ENCODE measurements at places on chromosomes 3 and 15. TPM values are rescaled to one million over a fixed set of nuclear protein-coding genes. Genes with fewer than 3 reads are reported as not detected.

DNA sequence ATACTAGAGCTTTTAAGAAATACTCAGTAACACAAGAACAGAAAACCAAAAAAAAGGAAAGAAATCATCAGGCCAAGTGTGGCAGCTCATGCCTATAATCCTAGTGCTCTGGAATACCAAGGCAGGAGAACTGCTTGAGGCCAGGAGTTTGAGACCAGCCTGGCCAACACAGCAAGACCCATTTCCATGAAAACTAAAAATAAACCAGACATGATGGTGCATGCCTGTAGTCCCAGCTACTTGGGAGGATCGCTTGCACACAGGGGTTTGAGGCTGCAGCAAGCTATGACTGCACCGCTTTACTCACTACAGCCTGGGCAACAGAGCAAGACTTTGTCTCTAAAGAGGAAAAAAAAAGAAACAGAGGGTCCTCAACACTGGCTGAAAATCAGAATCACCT, 18.2 kb downstream of the TASOR start:
- no peak for DNase-seq

- no peak for DNase-seq
Measured at GRCh38 chr15:68230157-68231100, 901 bp upstream of the CLN6 start.

DNA sequence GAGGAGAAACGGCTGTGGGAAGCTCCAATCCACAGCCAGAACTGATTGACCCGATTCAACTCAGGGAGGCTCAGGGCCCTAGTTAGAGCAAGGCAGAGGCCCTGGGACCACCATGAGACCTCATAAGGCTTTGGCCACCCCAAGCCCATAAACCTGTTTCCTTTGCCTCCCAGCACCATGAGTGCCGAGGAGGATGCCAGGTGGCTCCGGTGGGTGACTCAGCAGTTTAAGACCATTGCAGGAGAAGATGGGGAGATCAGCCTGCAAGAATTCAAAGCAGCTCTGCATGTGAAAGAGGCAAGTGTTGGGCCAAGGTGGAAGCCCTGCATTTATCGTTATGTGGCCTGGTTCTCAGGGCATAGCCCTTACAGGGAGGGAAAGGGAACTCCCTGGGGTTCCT, 11.9 kb downstream of the NOX5 start:
- DNase-seq: no peak

DNA sequence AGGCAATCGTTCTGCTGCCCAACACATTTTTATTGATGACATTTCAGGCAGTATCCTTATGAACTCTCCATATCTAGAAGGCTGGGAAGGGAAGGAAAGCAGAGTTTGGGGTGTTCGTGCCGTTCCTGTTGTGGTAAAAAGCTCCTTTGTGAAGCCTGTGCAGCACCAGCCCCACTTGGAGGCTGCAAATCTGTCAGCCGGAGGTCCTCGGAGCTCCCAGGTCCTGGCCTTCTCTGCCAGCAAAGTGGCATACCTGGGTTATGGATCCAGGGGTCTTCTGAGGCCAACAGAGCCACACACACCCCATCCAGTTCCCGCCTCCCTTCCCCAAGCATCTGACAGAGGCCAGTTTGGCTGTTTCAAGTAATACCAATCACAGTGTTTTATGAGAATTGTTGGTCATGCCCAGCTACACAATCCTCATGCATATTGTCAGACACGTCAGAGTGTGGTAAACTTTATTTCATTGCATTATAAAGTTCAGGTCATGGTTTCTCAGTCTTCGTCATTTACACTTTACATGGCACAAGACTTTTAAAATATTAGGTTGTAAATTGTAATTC, 15.9 kb upstream of the USP3 start:
- DNase-seq: no peak

GRCh38 chr3:10744098-10744465, 71.9 kb upstream of the SLC6A11 start:
- no peak for DNase-seq

DNA sequence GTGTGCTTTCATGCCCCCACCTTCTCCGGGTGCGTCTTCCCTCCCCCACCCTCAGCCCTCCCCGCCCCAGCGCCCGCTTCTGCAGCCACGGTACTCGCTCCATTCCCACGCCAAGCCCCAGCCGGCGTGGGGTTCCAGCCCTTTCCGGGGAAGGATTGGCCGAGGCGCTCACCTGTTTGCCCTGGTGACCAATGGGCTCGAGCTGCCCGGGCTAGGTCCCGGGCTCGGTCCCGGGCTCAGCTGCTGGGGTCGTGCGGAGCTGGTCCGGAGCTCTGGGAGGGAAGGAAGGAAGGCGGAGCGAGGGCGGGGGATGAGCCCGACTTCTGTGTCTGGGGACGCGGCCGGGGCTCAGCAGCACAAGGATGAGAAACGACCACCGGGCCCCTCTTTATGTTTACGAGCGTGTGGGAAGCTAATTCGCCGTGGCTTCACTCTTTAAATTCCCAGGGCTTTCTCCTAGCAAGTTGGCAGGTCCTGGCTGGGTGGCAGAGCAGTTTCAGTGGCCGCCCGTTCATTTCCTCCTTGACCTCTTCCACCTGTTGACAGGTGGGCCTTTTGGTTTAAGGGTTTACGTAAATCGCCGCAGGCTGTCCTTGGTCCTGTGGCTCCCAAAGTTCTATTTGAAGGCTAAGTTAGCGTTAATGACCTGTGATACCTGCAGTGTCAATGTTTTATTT, at the start of gene IGSF10:
Gene IGSF10 (minus strand): TSS at position 288 of the 677 bp plus-strand sequence. CDS start 2,352 bp downstream, outside the sequence.
- DNase-seq: no peak

DNA sequence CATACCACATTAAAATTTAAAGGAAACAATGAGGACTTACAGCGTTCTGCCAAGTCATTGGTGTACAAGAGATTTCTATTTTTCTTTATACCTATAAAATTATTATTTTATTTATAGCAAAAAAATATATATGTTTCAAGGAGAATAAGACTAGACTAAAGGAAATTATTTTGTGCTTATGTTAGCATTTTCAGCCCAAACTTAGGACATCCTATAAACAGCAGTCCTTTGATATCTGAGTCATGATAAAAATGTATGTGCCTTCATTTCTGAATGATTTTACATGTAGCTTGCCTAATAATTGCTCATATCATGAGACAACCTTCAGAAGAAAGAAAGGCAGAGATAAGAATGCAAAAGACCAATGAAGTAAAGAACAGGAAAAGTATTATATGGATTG, 16.7 kb upstream of the CPA3 start:
- no peak for DNase-seq

DNA sequence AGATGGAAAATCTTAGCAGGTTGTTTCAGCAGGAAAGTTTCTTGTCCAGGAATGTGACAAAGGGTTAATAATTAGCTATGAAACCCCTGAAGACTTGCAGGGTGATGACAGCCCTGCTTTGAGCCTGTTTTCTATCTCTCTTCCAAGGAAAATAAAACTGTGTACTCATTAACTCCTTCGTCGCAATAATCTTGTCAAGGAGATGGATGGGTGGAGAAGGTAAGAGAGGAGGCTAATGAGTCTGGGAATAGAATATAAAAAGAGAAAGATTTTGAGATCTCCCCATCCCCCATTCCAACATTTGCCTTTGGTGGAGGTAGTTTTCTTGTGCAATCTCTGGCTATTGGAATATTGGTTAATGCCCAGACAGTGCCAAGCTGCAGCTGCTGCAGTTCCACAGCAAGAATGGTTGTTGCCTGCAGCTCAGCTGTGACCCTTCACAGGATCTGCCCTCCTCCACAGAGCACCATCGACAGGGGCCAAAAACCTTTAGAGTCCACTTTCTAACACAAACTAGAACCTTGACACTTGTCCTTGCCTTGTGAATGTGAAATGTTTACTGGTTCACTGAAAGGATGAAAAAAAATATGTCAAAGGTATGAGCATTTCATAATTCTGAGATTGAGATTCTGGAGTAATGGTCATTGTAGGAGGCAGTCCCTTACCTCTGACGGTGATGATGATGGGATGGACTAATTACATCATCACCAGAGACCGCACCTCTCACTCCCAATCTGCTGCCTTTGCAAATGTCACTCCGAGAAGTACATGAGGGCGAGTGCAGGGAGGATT, 4.2 kb upstream of the LRIG1 start:
- DNase-seq: no peak

- no peak for DNase-seq
Measured at GRCh38 chr3:182284793-182285192, 508.5 kb upstream of the ATP11B start.

DNA sequence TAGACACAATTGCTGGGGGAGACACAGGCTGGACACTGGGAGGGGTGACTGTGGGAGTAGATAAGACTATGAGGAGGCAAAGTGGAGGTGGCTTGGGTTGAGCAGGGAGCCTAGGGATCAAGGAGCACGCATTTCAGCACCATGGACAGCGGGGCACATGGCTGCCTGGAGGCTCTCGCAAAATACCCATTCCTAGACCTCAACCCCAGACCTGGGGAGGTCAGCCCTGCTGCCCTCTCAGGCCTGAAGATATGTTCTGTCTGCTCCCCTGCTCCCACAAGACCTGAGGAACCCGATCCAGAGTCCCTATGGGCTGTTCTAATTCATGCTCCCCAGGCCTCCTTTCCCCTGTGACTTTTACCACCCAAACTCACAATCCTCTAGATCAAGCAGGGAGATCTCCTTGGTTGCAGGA, 16.0 kb upstream of the CPEB1 start:
- no peak for DNase-seq

GRCh38 chr3:102617381-102617780, 182.6 kb downstream of the ZPLD1 start:
- no peak for DNase-seq

DNA sequence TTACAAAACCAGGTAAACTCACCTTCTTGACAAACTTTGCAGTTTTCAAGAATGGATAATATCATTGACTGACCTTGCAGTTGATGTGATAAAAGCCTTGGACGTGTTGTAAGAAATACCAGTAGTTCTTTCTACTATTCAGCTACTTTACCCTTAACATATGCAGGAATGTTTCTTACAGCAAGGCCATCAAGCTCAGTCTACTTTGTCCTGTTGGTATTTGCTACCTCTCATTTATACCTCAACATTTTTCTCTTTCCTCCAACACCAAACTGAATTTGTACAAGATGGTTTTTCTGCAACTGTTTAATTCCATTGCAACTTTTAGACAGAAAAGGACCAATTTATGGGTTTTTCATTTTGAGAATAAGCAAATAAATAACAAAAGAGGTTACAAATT, 147.4 kb upstream of the BCHE start:
- no peak for DNase-seq

DNA sequence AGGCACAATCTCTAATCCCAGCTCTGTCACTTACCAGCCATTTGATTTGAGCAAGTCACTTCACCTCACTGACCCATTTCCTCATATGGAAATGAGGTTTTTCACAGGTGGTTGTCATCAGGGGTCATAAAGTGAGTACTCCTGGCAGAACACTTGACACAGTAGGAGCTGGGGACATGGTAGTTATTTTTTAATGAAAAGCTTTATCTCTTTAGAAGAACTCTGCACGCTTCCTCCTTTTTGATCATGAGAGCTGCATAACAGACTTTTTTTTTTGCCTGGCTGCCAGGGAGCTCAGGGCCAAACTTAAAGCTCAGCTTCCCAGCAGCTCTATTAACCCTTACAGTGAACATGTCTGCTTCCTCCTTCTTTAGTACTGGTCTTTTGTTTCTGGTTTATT, 8.4 kb downstream of the VWA5B2 start:
- no peak for DNase-seq

DNA sequence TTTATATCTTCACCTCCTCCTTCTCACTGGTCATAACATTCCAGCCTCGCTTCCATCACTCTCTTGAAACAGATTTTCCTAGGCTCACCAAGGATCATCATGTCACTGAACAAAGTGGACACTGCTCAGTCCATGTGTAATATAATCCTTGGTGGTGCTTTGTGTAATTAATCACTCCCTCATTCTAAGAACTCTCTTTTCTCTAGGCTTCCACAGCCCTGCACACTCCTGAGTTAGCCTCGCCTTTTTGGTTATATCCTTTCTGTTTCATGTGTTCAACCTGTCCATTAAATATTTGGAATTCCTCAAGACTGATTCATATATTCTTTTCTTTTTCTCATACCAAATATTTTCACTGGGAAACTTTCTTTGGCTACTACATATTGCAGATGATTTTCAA, 440.8 kb downstream of the PYDC2 start:
- DNase-seq: no peak

DNA sequence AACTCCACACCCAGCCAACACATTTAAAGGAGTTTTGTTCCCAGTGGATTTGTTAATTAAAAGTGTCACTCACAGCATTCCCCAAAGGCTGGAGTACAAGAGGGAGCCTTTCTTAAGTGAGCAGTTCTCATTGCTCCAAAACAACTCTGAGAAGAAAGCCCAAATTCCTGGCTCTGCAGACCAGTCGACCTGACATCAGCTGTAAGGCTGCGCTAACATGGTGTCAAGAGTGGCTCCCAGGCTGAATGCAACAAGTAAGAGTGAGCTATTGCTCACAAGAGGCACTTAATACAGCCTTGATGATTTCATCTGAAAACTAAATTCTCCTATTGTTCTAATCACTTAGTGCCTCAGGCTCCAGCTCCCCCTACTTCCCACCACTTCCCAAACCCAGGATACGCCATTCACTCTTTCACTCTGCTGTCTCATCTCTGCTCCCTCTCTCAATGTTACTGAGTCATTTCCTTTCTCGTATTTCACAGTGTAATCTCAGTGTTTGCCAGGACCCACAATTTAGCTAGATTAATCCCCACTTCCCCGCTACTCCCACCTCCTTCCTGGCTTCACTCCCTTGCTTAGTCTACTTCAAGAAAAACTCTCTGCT, 81.8 kb downstream of the WWTR1 start:
- no peak for DNase-seq

DNA sequence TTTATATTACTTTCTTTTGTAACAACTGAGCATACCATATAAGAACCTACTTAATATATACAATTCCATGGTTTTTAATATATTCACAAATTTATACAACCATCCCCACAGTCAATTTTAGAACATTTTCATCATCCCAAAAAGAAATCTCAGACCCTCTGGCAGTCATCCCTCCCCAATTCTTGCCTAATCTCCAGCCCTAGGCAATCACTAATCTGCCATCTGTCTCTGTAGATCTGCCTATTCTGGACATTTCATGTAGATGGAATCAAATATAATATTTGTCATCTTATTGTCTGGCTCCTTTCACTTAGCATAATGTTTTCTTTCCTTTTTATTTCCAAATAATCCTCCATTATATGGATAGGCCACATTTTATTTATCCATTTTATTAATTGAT, 92.5 kb downstream of the LARS2 start:
- DNase-seq: no peak

The GOLGA8N gene
- 27.3 TPM for total RNA-seq

The ZDHHC19 gene
- not detected for total RNA-seq

The ADGRG7 gene
- not detected for total RNA-seq

The VGLL3 gene
- total RNA-seq: 55.3 TPM

The GOLGA6C gene
- total RNA-seq: 0.63 TPM

The CASR gene
- total RNA-seq: not detected

The SPCS1 gene
- total RNA-seq: 123 TPM

The DUOX1 gene
- 3.7 TPM for total RNA-seq

The TMEM158 gene
- total RNA-seq: not detected

The COL7A1 gene
- 14.7 TPM for total RNA-seq

The CCDC12 gene
- total RNA-seq: 55.3 TPM

All from tibial nerve (tissue), 4 donors.